CD4-positive, alpha-beta T cell treated with Interleukin-17A for 4 hours (primary cell): ENCODE measurements at places on chromosomes 6 and 20.
A peak's percentile ranks its signal among the peaks of the same experiment; 100 is the strongest.

DNA sequence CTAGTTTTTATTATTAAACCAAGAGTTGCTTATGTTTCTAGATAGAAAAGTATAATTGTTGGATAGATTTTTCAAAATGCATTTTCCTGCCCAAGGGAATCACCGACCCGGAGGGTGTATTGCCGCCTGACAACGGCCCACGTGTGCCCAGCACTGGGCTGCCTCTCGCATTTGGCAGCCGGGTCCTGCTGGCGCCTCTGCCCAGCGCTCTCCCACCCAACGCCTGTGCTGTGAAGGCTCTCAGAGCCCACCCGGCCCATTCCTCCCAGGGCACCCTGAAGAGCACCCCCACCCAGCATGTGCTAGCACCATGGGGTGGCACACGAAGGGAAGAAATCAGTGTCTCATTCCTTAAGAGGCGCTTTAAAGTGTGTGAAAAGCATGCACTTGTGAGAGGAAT is 88.3 kb upstream of the AFDN start:
- DNase-seq: no peak

DNA sequence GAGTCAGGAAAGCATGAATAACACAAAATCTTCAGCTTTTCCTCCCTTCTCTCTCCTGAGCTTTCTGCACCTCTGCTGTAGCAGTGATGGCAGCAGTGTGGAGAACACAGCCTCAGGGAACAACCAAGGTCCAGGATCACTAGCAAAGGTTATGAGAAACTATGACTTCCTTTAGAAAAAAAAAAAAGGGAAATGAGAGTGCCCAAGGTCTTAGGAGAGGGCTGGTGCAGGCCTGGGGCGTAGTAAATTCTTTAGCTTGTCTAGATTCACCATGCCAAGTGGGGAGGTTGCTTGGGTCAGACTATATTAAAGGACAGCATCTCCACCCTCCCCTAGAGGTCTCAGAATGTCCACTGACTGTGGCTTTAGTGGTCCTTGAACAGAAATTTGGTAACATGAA is 40.4 kb upstream of the POLR1H start:
- DNase-seq: no peak

- DNase-seq: no peak
These were observed 54.8 kb downstream of the TNFAIP3 start for GRCh38 chr6:137921823-137922222.

- no peak for DNase-seq
These were observed 14.2 kb downstream of the PRR18 start for GRCh38 chr6:166293731-166294584.

DNA sequence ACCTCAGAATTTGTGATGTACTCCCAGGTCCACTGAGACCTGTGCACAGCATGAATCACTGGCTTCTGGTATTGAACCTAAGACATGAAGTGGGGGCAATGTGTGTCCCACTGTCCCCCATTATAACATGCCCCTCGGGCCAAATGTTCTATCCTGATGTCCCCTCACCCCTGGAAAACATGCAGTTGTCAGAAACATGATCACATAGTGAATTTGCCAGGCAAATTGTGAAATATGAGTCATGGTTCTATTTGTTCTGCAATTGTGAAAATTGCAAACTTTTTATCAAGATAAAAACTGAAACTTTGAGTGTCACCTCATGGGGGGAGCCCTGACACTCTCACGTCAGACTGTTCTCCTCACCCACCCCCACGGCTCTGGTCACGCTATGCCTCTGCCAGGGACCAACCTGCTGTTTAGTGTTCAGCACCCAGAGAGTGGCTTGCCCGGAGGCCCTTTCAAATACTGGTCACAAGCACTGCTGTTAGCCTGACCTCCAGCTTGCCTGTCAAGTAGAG is 305.3 kb downstream of the CLIC5 start:
- peak; percentile 56 for DNase-seq

DNA sequence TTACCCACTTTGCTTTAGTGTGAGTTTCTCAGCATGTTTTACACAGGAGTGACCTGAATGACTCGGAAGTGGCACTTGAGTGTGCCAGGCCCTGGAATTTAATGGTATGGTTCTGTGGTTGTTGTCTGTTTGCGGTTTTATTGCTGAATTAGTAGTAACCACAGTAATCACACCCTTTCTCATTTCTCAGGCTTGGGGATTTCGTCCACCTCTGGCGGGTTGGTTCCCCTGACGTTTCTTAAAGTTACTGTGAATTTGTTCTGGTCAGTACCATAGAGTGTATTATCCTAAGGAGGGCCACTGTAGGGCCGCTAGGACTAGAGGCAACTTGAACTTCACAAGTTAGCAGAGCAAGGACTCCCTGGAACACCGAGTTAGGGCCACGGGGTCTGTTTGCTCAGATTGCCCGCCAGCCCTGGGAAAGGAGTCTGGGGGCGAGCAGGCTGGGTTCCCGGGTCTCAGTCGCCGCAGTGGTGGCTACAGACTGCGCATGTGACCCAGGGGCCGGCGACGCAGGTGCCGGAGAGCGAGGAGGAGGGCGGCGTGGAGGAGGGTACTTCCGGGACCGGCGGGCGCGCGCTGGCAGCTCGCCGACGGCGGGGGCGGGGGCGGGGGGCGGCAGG is 546 bp upstream of the KLHL32 start:
- no peak for DNase-seq

- no peak for DNase-seq
These were observed 112.3 kb upstream of the HDAC2 start for GRCh38 chr6:114083251-114083650.

DNA sequence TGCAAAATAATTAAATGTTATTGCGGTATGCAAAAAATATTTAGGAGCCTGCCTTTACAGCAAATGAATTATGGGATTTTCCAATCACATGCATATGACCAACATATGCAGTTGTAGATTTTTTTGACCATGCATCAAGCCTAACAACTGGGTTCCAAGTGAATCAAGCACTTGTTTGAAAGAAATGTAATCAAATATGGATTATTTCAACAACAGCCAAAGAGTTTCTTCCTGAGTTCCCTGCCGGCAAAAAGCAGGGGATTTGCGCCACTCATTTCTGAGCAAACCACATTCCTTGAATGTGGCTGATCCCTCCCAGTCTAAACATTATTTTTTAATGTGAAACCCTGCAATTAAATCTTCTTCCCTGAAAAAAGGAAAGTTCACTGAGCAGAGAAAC is 100.1 kb upstream of the ADTRP start:
- no peak for DNase-seq

GRCh38 chr20:4476903-4477500 is 244.7 kb upstream of the PRND start:
- DNase-seq: no peak

- no peak for DNase-seq
These were observed 31.2 kb downstream of the TTLL9 start for GRCh38 chr20:31901615-31902014.

- DNase-seq: no peak
These were observed 1450.2 kb downstream of the HACE1 start for GRCh38 chr6:103409475-103409874.

GRCh38 chr6:154590756-154591155 is 80.3 kb upstream of the CNKSR3 start:
- DNase-seq: no peak

- no peak for DNase-seq
These were observed 114.1 kb downstream of the IYD start for GRCh38 chr6:150482883-150483409.

- no peak for DNase-seq
These were observed 388.8 kb downstream of the RNGTT start for GRCh38 chr6:88574651-88575050.

DNA sequence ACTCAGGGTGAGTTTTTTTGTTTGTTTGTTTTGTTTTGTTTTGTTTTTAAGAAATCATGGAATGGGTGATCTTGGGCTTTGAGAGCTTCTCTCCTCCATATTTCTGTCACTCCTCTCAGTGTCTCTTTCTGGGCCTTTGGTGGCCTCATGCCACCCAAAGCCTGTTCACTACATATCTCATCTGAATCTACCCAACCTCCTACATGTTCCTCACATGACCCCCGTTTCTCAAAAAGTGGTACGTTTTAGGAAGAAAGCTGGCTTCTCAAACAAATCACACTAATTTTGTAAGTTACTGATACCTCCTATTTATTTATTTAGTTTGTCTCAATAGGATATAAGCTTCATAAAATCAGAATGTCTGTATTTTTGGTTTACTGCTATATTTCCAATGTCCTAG is 80.0 kb downstream of the SESN1 start:
- no peak for DNase-seq

DNA sequence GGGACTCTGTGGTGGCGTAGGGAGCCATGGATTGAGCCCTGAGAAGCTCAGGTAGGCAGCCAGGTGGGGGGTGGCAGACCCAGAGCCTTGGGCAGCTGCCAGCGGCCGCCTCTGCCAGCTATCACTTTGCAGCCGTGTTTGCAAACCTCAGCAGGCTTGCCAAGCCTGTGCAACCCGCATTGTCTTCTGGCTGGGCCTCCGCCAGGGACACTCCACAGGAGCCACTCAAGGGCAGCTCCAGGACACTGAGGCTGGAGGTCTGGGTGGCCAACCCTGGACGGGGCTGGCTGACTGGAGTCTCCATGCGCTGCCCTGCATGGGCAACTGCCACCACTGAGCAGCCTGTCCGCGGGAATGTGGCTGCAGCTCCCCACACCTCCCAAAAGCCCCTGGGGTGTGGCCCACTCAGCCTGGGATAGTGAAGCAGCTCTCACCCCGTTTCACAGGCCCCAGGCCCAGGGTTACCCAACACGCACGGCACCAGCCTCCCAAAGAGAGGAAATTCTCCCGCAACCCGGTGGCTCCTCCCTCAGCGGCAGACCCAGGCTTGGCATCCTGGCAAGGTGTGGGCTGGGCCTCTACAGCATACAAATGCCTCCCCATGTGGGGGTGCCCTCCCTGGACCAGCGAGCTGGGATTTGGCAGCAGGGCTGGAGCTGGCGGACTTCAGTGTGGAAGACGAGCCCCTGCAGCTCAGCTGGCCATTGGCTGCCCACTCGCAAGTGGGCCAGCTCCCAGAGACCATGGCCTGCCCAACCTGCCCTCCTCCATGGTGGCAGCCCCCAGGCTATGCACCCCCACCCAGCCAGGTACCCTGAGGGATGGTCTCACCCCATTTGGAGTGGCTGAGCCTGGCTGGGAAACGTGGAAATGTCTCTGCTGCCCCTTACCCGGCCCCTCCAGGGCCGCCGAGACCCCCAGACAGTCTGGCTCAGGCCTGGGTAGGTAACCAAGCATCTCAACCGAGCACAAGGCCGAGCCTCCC is 2.9 kb downstream of the CHRNA4 start:
- no peak for DNase-seq

GRCh38 chr6:150929416-150929815 is 63.9 kb downstream of the MTHFD1L start:
- no peak for DNase-seq

DNA sequence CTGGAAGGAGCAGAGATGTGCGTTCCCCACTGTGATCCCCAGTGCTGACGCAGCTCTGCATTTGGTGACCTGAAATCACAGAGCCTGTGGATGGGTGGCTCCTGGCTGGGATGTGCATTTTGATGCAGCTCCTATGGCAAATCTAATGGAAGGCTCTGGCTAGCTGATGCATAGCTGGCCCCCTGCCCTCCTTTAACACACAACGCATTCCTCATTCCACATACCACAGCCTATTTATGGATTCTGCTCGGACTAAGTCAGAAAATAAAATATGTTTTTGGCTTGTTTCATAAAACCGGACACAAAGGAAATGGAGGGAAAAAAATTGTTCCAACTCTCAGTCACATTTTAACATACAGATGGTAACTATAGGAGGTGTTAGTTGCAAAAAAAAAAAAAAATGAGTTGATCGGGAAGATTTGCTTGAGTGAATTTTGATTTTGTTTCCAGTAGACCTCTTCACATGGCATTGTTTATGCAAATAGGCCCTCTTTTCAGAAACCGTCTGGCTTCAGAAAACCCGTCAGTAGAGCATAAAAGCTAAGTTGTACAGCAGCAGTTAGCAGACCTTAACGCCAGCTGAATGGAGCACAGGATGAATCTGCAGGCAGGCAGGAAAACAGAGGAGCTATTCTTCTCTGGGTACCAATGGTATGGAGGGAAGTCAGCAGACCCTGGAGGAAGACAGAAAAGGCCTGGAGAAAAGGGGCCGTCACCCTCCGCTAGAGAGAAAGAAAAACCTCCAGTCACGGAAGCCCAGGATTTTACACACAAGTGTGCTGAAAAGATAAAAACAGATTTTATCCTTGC is 215.4 kb downstream of the HDGFL1 start:
- DNase-seq: no peak

GRCh38 chr6:50979171-50979525 is 160.5 kb downstream of the TFAP2B start:
- DNase-seq: no peak

- no peak for DNase-seq
These were observed 103.4 kb upstream of the BTBD3 start for GRCh38 chr20:11814267-11814666.

DNA sequence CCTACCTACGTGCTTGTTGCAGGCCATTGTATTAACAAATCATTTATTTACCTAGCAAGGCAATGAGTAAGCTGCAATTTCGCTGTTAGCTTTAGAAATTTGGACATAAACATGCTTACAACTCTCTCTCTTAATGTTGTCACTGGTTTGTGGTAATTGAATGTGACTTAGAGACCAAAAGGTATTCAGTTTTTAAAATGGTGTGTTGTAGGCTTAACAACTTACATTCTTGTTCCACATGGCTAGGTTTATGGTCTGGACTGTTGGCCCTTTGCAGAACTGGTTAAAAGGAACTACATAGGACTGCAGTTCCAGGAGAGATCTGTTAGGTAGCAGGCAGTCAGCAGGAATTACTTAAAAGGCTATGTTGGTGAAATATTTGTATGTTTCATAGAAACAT is 10.3 kb upstream of the CTAGE9 start:
- no peak for DNase-seq

DNA sequence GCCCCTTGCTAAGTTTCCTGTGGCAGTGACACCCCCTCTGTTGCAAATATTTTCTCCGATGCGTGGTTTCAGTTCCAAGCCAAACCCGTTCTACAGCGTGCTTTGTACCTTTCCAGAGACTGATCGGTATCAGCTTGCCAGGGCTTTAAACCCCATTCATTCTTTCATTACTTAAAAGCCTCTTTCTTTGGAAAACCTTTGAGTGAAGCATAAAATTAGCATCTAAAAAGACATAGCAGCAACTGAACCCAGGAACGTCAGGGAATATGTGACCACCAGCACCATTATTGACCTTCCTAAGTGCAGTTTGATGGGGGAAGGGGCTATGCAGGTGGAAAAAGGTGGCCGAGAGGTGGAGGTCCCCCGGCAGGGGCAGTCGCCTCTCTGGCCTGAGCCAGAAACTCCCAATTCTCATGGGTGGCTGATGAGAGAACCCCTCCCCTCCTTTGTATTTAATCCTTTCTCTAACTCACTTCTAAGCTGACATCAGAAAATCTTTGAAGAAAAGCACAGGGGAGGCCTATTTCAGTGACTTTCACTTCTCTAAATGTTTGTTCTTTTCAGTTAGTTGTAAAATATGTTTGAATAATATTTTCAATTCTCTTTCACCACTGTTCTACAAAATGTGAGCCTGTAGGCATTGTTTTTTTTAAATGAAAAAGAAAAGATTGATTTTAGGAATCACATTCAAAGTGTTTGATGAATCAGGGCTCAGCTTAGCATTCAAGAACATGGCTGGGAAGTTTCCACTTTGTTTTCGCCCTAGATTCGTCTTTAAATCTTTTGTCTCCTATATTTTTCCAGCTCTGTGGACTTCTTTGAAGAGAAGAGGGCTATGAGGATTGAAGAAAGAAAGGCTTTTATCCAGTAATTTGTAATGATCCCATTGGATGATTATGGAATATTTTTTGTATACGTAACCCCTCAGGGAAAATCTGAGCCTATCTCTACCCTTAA is 89.2 kb downstream of the RSPH3 start:
- DNase-seq: peak; percentile 27

GRCh38 chr6:104956731-104957294 is at the start of gene LIN28B:
Gene LIN28B (plus strand): TSS chr6:104957107. CDS start chr6:104957251, 144 bp downstream.
- no peak for DNase-seq
